ENCODE measurements at places on chromosomes 3 and 15.
A peak's percentile ranks its signal among the peaks of the same experiment; 100 is the strongest.

- DNase-seq = no peak
These were observed 4.7 kb downstream of the BAHD1 start for GRCh38 chr15:40445421-40445922.

- DNase-seq = no peak
These were observed 25.5 kb upstream of the NUDT16 start for GRCh38 chr3:131356006-131356595.

- DNase-seq = no peak
These were observed 26.1 kb downstream of the HDAC11 start for GRCh38 chr3:13506239-13506638.

DNA sequence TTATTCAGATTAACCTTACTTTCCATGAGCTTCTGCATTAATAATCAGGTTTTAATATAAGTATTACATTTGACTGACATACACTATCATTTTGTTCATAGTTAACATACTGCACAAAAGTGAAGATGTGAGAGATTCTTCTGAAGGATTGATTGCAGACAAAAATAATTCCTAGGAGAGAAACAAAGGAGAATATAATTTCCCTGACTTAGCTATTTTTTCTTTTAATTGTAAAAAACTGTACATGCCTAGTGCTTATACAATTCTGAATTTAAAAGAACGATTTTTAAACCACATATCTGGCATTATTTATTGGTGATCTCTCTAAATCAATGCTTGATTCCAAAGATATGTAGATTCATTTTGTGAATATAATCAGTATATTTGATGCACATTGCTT, 11.0 kb upstream of the DCBLD2 start:
- DNase-seq = no peak

DNA sequence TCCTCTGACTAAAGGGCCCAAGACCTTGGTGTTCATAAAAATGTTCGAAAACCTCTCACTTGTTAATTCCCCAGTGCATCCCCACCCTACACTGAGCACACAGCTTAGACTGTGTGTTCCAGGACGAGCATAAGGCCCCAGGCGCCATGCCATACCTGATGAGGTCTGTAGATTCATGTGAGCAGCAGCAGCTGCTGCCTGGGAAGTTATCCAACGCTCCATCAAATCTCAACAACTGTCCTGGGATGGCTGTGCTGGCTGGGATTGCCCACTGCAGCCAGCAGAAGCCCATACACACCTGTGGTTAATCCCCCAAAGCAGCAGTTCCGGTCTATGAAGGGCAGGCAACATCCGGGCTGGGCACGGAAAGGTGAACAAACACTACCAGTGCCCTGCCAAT, 391.2 kb downstream of the IL20RB start:
- no peak for DNase-seq

- no peak for DNase-seq
These were observed 129.7 kb downstream of the MITF start for GRCh38 chr3:69868841-69869420.

- no peak for DNase-seq
These were observed 25.8 kb upstream of the GOLGA6C start for GRCh38 chr15:75232252-75232813.

GRCh38 chr3:176953106-176954060, 243.9 kb downstream of the TBL1XR1 start:
- no peak for DNase-seq

- no peak for DNase-seq
These were observed 86.8 kb downstream of the LSM3 start for GRCh38 chr3:14265246-14265962.

GRCh38 chr15:77597804-77598453, 34.8 kb downstream of the LINGO1 start:
- DNase-seq = no peak

DNA sequence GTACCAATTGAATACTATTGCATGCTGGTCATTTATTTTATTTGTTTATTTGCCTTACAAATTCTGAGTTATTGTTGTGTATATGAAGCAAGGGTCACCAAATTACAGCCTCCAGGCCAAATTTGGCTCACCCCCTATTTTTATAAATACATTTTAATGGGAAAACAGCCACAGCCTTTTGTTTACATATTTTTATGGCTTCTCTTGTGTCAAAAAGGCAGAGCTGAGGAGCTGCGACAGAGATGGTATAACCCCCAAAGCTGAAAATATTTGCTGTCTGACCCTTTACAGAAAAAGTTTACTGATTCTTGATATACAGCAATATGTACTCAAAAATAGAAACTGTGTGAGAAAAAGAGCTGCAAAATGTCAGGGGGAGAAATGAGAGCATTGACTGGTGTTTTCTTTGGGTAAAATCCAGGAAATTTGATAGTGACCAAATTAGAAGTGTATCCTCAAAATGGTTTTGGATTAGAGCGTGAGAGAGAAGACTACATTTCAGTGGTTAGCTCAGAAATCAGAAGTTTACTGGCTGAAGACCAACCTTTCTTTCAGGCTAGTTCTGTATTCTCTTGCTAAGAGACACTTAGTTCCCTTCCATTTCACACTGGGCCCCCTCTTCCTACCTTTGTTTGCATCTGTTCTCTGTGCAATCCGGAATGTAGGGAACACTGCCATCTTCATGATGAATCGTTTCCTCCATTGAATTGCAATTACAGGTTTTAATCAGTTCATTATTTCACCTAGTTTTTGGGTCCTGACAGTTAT, 757.8 kb downstream of the AGBL1 start:
- no peak for DNase-seq

- no peak for DNase-seq
These were observed 1002.4 kb upstream of the SEMA6D start for GRCh38 chr15:46714950-46715349.

DNA sequence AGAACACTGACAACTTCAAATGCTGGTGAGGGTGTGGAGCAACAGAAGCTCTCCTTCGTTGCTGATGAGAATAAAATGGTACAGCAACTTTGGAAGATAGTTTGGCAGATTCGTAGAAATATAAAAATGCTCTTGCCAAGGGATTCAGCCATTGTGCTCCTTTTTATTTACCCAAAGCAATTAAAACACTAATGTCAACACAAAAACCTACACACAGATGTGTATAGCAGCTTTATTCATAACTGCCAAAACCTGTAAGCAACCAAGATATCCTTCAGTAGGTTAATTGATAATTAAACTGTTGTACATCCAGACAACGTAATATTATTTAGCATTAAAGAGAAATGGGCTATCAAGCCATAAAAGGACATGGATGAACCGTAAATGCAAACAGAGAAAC, 37.8 kb upstream of the LSAMP start:
- no peak for DNase-seq

GRCh38 chr15:33119273-33119672, 75.2 kb downstream of the FMN1 start:
- DNase-seq = no peak

DNA sequence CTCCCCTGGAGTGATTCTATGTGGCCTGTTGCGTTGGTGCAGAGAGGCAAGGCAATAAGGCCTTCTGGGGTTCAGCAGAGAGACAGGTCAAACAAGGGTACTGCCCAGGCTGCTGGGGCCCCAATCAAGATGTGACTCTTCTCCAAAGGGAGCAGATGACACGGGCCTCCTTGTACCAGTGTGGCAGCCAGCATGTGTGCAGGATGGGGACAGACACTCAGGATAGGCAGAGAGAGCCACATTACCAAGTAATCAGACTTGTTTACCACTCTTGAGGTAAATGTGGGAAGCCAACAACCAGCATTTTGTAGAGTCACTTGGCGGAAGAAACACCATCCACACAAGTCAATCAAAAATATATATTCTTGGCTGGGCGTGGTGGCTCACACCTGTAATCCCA, 95.3 kb upstream of the DLG1 start:
- no peak for DNase-seq

DNA sequence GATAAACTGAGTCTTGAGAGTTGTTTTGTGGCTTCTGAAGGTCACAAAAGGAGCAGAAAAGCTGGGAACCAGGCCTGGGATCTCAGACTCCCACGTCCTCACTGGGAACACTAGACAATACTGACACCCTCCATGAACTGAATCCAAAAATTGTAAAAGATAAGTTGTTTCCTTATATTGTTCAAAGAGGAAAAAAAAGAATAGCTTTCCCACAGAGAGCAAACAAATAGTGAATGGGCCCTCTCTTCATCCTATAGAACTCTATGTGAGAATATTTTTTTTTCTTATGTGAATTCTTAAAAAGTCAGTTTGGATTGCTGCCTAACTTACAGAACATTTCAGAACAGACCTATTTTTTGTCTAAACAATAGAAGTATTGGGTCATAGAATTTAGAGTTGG, 203.5 kb downstream of the MECOM start:
- DNase-seq = no peak

DNA sequence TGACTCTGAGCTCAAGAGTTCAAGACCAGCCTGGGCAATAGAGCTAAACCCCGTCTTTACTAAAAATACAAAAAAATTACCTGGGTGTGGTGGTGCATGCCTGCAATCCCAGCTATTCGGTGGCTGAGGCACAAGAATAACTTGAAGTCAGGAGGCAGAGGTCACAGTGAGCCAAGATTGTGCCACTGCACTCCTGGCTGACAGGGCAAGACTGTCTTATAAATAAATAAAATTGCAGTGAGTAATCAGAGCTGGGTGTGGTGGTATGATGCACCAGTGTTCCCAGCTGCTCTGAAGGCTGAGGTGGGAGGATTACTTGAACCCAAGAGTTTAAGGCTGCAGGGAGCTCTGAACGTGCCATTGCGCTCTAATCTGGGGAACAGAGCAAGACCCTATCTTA, 55.9 kb upstream of the GCNT3 start:
- DNase-seq = no peak

DNA sequence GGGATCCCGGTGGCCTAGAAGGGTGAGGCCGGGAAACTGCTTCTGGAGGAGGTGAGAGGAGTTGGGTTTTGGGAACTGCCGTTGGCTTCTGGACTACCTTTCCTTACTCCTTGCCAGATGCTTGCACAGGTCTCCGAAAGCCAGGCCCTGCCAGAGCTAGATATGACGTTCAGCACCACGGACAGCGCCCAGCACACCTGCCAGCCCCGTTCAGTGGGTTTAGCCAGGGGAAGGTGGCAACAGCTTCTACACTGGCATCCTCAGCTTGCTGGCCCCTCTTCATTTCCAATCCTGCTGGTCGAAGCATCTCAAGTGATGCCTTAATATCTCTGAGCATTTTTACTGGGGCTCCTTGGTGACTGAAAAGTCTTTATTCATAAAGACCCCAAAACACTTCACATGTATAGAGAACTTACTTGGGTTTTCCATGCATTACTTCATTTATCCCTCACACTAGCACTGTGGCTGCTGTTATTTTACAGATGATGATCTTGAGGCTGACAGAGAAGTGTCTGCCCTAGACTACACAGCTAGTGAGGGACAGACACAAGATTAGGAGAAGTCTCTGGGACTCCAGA, 21.9 kb downstream of the HCN4 start:
- peak; percentile 10 for DNase-seq
